ENCODE measurements at places on chromosomes 1 and 21. TPM values are rescaled to one million over a fixed set of nuclear protein-coding genes. Genes with fewer than 3 reads are reported as not detected.

AMY2A gene
- not detected for total RNA-seq

SKI gene
- total RNA-seq: 38.3 TPM

S100A7A gene
- total RNA-seq: not detected

CRYAA gene
- not detected for total RNA-seq

CDK18 gene
- total RNA-seq: 0.21 TPM

ZNF593OS gene
- not detected for total RNA-seq

CNTN2 gene
- total RNA-seq: not detected

RAB3B gene
- 0.05 TPM for total RNA-seq

USP25 gene
- total RNA-seq: 25.6 TPM

KRTAP19-7 gene
- total RNA-seq: not detected

HSD11B1 gene
- 17.9 TPM for total RNA-seq

TFF3 gene
- total RNA-seq: not detected

ST6GALNAC5 gene
- not detected for total RNA-seq

ERG gene
- total RNA-seq: not detected

LMOD1 gene
- total RNA-seq: not detected

KANK4 gene
- not detected for total RNA-seq

SELP gene
- total RNA-seq: 0.13 TPM

SON gene
- total RNA-seq: 361 TPM

TNNI3K gene
- total RNA-seq: not detected

VCAM1 gene
- total RNA-seq: 0.10 TPM

S100A16 gene
- not detected for total RNA-seq

CHODL gene
- total RNA-seq: not detected
